T-cell (primary cell): ENCODE measurements at places on chromosomes 5 and 9. TPM values are rescaled to one million over a fixed set of nuclear protein-coding genes. Genes with fewer than 3 reads are reported as not detected.

DNA sequence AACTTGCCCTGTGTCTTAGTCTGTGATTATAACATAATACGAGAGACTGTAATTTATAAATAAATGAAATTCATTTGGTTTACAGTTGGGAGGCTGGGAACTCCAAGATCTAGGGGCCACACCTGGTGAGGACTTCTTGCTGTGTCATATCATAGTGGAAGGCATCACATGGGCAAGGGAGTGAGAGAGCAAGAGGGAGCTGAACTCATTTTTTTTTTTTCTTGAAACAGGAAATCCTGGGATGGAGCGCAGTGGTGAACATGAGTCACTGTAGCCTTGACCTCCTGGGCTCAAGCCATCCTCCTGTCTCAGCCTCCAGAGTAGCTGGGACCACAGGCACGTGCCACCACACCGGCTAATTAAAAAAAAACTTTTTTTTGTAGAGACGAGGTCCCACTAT lies 7.2 kb downstream of the MLANA start:
- DNase-seq = no peak

DNA sequence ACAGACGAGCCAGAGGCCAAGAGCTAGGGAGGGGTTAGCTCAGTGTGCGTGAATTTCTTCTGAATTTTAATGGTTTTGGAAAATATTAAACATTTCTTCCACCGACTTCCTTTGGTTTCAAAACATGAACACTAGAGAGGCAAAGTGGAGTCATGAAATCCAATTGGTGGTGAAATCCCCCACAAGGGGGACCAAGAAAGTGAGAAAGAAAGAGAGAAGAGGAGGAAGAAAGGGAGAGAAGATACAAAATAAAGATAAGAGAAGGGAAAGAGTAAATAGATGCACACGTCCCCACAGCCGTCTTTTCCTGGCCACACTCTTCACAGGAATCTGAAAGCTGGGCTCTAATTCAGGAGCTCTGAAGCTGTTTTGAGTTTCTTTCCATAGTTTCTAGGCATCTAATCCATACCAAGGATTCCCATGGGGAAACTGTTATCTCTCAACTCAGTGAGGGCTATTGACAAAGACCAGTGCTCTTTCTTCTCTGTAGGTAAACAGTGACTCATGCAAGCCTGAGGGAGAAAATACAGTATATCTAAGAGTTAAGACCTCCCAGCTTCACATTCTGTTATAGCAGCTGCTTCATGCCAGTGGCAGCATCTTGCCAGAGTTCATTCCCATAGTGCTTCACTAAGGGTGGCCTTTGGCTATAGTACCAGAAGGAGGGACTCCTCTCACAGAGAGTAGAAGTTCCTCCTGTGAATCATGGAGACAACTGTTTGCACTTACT lies 115.8 kb upstream of the LIFR start:
- DNase-seq = no peak

GRCh38 chr5:115460472-115460871 lies 84.1 kb downstream of the FEM1C start:
- no peak for DNase-seq

GRCh38 chr9:78985084-78985738 lies 586.6 kb upstream of the TLE4 start:
- DNase-seq = no peak

- no peak for DNase-seq
Observed at GRCh38 chr5:35087991-35088390, 40.2 kb upstream of the AGXT2 start.

GRCh38 chr5:134041570-134042411 lies 37.0 kb upstream of the VDAC1 start:
- DNase-seq = no peak

GRCh38 chr9:101629636-101630035 lies 34.9 kb upstream of the PPP3R2 start:
- DNase-seq = no peak

GRCh38 chr5:132260714-132261551 lies 3.4 kb downstream of the PDLIM4 start:
- DNase-seq = no peak

GRCh38 chr9:86340356-86341006 lies 13.7 kb downstream of the TUT7 start:
- no peak for DNase-seq

DNA sequence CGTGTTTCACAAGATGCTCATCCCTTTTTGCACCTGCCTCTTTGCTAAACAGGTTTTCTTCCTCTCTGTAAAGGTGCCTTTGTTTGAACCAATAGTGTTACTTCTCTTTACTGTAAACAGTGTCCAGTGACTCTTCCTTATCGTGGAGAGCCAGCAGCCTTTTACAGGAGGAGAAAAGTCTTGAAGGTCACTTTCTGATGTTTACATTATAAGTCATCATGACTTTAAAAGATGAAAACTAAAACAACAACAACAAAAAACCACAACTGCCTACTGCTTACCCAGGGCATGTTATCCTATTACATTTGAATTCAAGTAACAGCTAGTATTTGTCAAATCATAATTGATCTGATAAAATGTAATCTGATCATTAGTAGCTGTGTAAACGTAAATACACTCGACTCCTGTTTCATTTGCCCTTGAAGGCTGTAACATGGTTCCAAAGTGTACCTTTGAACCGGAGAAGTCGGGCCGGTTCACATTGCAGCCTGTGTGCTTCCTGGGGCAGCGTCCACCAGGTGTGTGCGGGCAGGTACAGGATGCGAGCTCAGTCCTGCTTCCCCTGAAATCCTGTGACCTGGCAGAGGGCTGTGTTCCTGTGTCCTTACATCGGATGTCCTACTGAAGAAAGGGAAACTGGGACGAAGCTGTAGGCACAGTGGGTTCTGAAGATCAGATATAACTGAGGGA lies 118.1 kb downstream of the C9orf152 start:
- no peak for DNase-seq

GRCh38 chr9:116219686-116220085 lies 66.1 kb downstream of the PAPPA start:
- no peak for DNase-seq

DNA sequence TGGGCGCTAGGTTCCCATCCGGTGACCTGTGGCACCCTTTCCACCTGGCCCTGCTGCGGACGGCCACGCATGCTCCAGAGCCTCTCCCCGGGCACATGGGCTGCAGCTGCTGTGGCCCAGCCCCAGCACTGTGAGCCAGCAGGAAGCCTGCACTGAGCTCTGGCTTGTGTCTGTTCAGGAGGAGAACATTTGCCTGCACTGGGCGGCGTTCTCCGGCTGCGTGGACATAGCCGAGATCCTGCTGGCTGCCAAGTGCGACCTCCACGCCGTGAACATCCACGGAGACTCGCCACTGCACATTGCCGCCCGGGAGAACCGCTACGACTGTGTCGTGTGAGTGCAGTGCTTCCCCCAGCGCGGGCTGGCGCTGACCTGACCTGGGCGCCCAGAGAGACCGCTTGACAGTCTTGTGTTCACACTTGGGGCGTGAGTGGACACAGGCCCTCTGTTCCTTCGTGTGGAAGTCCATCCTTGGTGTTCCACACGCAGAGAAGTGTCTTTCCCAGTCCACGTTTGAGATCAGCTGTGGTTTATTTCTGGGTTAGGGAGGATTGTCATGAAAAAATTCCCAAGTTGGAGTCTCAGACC lies 66.2 kb upstream of the CACNA1B start:
- DNase-seq = no peak

DNA sequence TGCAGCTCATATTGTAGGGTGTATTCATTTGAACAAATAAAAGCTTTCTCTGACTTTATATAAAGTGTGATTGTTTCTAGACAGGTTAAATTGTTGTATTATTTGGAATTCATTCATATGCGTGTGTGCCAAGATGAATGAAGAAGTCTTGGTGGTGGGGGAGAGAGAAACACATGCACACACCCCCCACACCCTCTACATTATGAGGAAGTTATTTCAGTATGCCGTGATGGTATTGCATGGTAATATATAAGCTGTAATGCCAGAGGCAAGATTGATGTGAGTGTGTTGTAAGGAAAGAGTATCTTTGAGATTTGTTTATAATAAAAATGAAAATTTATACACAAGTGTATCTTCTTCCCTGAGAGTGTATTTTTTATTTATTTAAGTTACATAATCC lies 71.0 kb downstream of the IPO11 start:
- no peak for DNase-seq

GRCh38 chr9:5389109-5389732 lies 48.5 kb downstream of the PLGRKT start:
- DNase-seq = no peak

DNA sequence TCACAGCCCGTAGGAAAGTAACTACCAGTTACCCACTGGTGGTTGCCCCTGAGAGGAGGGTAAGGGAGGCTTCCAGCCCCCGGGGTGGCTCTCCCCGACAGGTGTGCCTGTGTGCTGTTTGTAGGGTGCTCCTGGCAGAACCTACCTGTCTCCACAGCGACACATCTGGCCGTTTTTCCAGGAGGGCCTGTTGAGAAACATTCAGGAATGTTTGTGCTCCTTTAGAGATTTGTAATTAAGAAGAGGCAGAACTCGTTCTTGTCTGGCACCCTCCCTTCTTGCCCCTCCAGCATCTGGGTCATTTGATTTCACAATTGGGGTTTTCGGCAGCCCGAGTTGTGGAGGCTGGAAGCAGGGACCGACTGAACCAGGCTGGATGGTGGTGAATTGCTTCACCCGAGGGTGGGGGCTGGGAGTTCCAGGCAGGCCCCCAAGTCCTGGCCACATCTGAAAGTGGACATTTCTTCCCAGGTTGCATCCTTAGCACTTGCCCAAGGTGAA lies 74.2 kb downstream of the WWC1 start:
- no peak for DNase-seq

- no peak for DNase-seq
Observed at GRCh38 chr9:78144663-78145377, 91.1 kb upstream of the CEP78 start.

GRCh38 chr5:158970569-158971014 lies 129.1 kb downstream of the EBF1 start:
- no peak for DNase-seq

DNA sequence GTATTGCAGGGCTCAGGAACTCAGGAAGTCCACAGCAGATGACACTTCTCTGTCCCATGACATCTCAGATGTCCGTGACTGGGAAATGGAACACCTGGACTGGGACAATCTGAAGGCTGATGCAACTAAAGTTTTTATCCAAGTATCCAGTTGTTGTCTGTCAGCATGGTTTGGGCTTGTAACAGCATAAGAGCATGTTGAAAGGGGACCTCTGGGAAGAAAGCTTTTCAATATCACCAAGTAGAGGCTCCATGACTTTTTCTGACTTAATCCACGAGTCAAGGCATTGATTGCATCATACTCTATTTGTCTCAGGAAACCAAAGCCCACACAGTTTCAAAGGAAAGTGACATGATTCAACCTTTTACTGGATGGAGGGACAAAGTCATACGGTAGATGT lies 807.7 kb downstream of the MTRR start:
- DNase-seq = no peak

DNA sequence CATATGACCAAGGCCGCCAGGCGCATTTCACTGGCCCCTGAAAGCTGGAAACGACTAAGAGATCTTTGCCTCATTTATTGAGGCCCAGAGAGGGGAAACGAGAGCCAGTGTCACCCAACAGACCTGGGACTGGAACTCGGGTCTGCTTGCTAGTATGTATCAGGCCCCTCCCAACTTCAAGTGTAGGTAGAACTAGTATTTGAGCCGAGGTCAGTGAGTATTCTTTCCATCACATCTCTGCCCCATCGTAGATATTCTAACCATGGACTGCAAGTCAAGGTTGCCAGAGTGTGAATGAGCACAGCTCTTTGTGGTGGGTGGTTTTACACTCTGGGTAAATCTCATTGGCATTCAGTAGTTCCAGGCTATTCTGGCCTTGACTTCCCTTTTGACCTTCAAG lies 42.2 kb downstream of the GPR107 start:
- DNase-seq = no peak

- no peak for DNase-seq
Observed at GRCh38 chr5:58453306-58453705, 6.6 kb downstream of the PLK2 start.

The PKD2L2 gene
- not detected for total RNA-seq

The SEMA5A gene
- total RNA-seq = 1.7 TPM

The BICD2 gene
- total RNA-seq = 33.0 TPM

The TSSK1B gene
- not detected for total RNA-seq

The FAM81B gene
- total RNA-seq = not detected
